ACHN (cell line): ENCODE measurements at places on chromosomes 13 and 19.

DNA sequence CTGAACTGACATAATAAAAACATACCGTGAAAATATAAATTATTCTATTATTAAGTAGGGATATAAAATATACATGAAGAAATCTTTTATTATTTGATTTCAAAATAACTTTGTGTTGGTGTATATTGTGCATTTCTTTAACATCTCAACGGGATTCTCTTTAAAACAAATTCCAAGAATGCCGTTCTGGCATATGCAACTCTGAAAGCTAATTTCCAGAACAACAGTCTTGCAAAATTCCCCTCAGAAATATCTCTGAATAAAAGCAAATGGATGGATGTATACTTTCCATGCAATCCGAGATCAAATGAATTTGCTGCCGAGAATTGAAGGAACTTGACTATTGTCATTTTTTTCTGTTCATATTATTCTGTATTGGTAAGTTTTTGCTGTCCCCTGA lies 1579.8 kb downstream of the PCDH9 start:
- DNase-seq: no peak

GRCh38 chr13:75554464-75554863 lies 4.9 kb downstream of the UCHL3 start:
- DNase-seq: no peak

DNA sequence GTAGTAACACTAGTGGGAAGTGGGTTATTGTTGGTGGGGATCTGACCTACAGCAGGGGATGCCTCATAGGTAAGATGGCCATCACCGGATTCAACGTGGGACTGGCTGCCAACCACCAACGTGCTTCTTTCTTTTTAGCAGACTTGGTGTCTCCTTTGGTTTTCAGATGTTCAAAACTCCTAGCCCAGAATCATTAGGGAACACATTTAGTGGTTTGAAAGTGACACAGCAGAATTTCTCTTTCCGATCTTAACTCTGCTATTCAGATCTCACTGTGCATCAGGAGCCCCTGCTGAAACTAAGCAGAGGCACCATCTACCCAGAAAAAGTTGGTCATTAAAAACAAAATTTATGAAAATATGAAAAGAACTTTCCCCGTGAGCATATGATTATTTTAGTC lies 36.7 kb upstream of the PCDH8 start:
- DNase-seq: no peak

DNA sequence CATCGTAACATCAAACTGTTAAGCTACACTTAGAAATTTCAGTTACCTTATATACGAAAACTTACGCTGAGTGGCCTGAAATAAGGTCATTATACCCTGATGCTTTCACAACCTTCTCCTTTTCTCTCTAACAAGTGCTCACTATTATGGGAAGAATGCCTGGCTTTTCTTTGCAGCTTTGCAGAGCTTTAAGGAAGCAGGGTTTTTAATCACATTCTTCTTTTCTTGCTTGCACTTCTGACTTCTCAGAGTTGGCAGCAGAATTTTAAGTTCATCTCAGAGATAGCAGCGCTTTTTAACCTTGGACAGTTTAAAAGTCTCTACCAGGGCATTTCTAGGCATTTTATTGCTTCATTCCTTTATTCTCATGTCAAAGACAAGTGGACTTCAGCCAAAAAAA lies 285.1 kb downstream of the SPRY2 start:
- DNase-seq: no peak

- DNase-seq: no peak
These were observed 26.7 kb upstream of the TDRD3 start for GRCh38 chr13:60370343-60370742.

- DNase-seq: no peak
These were observed 254.1 kb upstream of the RXFP2 start for GRCh38 chr13:31485183-31485582.

DNA sequence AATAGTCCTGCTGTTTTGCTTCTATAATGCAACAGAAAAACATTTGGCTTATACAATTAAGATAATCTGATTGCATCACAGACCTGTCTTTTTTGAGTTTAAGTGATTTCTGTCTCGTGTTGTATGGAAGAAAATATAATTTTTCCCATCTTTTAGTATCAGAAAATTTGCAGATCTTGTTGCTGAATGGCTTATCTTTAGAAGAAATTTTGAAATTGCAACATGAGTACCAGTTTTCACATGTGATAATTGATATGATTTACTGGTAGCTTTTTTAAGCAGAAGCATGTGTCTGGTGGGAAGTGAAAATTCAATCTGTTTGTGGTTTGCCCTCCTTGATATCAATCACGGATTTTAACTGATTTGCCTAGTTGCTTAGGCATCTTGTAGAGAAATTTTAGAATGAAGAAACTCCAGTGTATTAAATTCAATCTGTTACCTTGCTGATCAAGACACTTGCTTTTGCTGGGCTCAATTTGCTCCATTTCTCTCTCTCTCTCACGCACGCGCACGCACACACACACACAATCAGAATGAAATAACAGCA lies 89.8 kb upstream of the MYCBP2 start:
- DNase-seq: no peak

DNA sequence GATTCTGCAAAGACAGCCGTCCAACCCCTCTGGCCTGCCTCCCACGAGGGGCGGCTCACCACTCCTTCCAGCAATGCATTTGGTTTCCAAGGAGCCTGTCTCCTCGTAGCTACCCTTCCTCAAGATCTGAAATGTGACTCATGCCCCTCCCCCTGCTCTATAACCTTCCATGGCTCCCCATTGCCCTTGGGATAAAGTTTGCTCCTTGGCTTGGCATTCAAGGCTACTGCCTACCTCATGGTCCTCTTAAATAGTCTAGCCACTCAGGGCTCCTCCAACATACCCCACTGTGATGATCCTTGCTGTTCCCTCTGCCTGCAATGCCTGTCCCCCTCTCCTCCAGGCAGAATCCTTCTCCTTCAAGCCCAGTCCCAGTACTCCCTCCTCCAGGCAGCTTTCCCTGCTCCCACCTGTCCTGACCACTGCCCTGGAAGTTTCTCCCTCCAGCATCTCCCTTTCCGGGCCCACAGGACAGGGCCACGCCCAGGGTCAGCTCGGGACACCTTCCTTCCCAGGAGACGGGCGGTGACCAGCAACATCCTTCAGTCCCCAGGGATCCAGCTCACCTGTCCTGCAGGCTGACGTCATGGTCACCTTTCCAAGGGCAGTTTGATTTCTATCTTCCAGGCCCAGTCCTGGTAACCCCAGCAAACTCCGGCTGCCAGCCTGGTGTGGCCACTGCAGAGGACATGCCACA lies 19.2 kb upstream of the SEMA6B start:
- no peak for DNase-seq

GRCh38 chr13:112616586-112617362 lies 28.8 kb upstream of the TUBGCP3 start:
- DNase-seq: peak; percentile 61

- no peak for DNase-seq
These were observed 37.5 kb downstream of the C13orf46 start for GRCh38 chr13:113936166-113936965.

GRCh38 chr19:3046698-3047495 lies 15.4 kb downstream of the TLE5 start:
- DNase-seq: no peak

- no peak for DNase-seq
These were observed 97.3 kb downstream of the TDRD3 start for GRCh38 chr13:60494296-60494695.

DNA sequence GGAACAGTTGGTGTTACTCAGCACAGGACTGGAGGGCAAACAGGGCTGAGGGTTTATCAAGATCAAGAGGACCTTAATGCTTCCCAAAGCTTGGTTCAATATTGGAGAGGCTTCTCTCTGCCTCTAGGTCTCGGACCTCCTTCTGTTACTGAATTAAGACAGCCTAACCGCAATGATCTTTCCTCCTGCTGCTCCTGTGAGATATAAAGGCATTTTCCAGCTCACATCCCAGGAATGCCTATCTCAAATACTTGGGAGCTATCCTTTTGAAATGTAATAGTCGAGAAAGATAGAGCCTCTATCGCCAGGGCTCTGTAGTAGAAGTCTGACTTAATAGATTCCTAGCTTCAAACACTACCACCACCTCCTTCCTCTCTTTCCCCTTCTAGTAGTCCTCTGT lies 1475.0 kb downstream of the SLITRK1 start:
- DNase-seq: no peak

- DNase-seq: no peak
These were observed 85.0 kb upstream of the UBL3 start for GRCh38 chr13:29935309-29935981.

- DNase-seq: no peak
These were observed 11.3 kb downstream of the ELAVL1 start for GRCh38 chr19:7994114-7994513.

GRCh38 chr13:21047087-21047486 lies 14.3 kb downstream of the LATS2 start:
- no peak for DNase-seq

DNA sequence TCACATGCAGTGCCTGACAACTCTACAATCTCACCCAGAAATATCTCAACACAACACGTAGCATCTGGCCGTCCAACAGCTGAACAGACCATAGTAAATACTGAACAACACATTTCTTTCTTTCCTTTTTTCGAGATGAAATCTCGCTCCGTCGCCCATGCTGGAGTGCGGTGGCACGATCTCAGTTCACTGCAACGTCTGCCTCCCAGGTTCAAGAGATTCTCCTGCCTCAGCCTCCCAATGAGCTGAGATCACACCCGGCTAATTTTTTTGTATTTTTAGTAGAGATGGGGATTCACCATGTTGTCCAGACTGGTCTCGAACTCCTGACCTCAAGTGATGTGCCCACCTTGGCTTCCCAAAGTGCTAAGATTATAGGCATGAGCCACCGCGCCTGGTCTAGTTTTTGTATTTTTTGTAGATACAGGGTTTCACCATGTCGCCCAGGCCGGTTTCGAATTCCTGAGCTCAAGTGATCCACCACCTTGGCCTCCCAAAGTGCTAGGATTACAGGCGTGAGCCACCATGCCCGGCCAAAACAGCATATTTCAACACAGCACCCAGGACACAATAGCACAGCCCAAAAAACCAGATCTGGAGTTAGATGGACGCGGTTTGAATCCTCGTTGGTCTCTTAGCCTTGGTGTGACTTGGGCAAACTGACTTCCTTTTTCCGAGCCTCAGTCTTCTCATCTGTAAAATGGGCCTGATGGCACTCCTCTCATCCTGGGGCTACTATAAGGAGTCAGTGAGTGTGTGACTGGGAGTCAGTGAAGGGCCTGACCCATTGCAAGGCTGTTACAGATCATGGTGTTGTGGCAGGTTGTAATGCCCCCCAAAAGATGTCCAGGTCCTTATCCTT lies 22.6 kb downstream of the CYP2A6 start:
- no peak for DNase-seq
